ENCODE measurements at places on chromosomes 12 and 14.

GRCh38 chr14:51879170-51879569, 18.8 kb downstream of the GNG2 start:
- DNase-seq, result no peak

- no peak for DNase-seq
Observed at GRCh38 chr12:112851024-112851777, 55.6 kb upstream of the OAS1 start.

DNA sequence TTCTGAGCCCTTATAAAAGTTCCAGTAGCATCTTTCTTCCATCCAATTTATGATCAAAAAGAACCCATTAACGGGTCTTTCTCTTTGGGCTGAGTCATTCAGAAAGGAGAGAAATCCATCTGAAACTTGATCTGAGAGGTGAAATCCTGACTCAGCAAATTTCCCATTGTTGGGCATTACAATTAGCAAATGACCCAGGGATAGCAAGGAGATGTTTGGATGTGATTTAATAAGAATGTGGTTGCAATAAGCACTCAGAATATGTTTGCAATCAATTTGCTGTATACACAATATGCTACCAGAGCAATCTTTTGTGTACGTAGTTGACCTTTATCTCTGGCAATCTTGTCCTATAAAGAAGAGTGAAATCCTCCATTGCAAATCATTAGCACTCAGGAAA, 122.7 kb downstream of the CCDC60 start:
- no peak for DNase-seq

DNA sequence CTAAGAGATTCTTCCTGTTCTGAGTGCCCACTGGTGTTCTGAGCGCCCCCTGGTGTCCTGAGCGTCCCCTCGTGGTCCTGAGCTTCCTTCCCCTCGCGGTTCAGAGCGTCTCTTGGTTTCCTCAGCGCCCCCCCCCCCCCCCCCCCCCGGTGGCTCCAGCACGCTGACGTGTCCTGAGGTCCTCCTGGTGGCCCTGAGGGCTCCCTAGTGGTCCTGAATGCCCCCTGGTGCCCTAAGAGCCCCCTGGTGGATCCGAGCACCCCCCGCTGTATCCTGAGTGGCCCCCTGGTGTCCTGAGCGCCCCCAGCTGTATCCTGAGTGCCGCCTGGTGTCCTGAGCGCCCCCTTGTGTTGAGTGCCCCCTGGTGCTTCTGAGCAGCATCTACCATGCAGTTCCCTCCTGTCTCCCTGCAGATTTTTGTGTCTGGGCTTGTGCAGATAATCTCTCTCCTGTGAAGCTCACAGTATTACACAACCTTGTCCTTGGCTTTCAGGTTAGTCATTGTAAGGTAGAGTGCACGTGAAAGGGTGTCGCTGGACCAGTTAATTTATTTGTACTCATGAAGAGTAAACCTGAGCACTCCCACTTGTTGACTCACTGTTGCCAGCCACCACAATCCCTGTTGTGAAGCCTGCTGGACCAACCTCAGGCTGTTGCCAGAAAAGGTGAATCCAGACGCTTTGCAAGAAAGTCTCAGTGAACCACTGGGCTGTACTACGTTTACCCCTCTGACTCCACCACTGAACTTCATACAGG, 1168.4 kb downstream of the TMEM121 start:
- no peak for DNase-seq

DNA sequence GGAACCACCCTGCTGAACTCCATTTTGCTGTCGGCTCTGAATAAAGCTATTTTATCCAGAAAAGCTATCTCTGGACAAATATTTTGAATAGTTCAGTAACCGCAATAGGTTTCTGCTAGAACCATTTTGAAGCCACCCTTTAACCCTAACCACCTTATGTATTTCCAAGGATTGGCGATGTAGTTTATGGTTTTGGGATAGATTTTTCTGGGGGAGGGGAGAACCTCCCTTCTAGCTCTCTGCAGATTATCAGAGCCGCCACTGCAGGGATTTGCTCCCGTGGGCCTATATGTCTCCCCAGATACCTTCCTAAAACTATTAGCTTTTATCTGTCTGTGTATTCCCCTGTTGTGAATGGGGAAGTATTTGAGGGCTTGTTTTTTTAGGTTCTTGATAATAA, 1.8 kb upstream of the TUBA1B start:
- DNase-seq, result no peak

DNA sequence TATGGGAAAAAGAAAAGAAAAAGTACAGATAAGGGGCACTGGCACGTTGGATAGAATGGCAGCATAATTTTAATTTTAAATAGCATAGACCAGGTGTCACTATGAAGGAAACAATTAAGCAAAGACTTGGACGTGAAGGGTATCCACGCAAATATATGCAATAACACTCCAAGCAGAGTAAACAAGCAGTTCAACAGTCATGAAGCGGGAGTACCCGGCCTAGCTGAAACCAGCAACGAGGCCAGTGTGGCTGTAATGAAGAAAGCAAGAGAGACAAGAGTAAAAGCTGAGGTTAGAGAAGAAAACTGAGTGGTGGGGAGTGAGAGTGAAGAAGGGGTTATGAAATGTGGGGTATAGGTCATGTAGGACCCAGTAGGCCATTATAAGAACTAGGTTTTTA, 85.4 kb downstream of the BCL2L14 start:
- no peak for DNase-seq

DNA sequence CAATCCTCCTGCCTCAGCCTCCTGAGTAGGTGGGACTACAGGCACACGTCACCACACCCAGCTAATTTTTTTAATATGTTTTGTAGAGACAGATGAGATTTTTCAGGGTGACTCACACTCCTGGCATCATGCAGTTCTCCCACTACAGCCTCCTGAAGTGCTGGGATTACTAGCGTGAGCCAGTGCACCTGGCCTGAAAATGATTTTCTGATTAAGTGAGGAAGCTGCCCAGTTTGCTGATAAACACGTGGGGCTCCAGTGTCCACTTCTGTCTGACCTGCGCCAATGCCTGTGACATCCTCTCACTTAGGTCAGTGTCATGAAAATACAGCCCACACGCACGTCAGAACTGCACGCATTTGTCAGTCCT, 37.0 kb upstream of the SFSWAP start:
- no peak for DNase-seq
